ENCODE measurements at places on chromosomes 11 and 22. TPM values are rescaled to one million over a fixed set of nuclear protein-coding genes. Genes with fewer than 3 reads are reported as not detected.
A peak's percentile ranks its signal among the peaks of the same experiment; 100 is the strongest.

DNA sequence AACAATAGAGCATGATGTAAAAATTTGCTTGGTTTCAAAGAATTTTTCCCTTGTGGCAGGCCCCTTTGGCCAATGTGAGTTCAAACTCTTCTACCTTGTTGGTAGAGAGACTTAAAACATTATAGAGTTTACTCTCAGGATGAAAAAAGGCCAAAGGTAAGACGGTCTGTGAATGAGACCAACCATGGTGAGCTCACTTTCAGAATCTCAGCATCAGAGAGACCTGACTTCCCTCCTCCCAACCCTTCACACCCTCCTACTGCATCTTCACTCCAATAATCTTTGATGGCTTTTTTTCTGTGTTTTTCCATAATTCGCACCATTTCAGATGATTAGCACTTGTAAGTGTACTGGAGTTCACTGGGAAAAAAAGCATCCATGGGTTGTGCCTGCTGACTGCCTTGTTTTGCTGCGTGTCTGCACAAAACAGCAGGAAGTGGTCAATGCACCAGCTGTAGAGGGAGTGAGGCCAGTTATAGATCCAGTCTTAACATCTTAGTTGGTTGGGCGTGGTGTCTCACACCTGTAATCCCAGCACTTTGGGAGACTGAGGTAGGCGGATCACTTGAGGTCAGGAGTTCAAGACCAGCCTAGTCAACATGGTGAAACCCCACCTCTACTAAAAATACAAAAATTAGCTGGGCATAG is 64.1 kb downstream of the SLC1A2 start:
- no peak for DNase-seq

Gene MB
- not detected for total RNA-seq

DNA sequence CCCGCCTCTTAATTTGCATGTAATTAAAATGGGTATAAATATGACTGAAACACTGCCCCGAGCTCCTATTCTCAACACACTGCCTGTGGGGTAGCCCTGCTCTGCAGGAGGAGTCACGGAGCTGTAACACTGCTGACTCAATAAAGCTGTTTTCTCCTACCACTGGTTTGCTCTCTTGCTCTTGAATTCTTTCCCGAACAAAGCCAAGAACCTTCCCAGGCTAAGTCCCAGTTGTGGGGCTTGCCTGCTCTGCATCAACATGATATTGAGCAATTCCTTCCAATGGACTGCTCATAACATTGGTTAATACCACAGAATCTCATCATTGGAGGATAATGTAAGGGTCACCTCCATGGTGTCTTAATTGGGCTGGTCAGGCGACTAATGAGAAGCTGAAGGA is 114.4 kb downstream of the FBXO7 start:
- no peak for DNase-seq

Gene ZW10
- 19.8 TPM for total RNA-seq

DNA sequence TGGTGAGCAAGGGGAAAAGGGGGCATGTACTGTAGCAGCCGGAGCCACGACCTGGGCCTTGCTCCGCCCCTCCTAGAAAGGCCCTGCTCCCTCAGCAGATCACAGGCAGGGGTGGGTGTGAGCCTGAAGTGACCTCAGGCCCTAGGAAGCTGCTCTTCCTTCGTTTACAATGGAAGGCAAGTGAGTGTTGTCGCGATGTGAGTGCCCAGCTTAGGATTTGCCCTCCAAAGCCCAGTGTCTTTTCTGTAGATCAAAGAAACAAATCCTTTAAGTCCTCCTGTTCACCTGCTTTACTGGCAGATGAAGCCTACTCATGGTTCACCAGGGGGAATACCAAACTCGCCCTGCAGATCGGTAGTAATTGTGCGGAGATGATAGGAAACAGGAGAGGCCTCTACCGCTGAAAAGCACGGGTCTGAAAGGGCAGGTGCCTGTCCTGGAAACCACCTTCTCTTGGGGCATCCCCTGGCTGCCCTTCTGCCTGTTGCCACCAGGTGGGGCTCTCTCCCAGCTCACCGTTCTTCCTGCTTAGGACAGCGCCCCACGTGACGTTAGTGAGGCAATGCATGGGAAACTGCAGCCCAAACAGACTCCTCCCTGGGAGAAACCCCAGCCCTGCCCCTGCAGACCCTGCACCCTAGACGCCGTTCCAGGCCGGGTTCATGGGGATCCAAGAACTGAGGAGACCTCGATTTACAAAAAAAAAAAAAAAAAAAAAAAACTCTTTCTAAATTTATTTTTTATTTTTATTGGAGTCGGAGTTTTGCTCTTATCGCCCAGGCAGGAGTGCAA is 45.9 kb upstream of the RAB1B start:
- peak; percentile 89 for DNase-seq

DNA sequence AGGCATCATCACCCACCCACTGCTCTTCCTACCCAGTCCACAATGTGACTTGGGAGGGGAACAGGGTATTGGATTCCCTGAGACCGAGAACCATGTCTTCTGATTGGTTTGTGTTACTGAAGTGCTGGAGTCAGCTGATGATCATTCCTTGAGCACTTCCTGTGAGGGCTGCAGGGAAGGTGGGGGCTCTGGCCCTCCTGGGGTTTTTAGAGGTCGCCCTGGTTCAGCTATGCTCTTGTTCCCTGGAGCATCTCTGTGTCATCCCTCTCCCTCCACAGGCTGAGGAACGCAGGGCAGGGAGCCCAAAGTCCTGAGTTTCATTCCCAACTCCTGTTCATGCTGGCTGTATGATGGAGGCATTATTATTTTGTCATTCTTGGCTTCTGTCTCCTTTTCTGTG is 6.7 kb downstream of the ZC3H7B start:
- DNase-seq = peak; percentile 75

DNA sequence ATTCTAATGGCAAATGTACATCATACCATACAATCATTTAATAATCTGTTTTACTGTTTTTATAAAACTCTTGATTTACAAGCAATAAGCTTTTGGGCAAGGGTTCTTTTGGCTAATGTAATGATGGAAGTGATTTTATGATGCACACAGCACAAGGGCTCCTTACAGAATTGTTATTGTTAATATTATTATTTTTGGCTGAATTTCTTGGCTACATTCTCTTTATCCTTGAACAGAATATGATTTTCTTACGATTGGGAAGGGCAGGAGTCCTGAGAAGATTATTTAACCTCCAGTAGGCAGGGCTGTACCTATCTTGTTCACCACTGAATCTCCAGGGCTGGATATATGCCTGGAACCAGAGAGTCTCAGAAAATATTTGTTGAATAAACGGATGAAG is 70.4 kb upstream of the ARHGAP20 start:
- DNase-seq = no peak

DNA sequence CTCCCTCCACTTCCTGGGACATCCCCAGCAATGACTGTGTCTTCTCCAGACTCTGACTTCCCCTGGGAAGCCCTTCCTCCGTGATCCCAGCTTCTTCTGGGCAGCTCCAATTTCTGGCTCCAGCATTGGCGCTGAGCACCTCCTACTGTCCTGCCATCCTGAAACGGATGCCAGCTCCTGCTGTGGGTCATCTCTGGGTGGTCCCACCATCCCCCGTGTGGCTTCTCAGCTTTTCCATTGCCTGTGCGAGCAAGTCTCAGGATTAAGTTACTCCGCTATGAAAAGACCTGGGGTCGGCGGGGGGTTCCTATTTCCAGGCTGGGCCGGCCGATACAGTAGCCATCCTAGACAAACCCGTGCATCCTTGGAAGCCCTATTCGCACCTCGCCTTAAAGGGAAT is 55.4 kb upstream of the FADD start:
- no peak for DNase-seq

Gene SLC22A8
- not detected for total RNA-seq

Gene CHADL
- 0.56 TPM for total RNA-seq

DNA sequence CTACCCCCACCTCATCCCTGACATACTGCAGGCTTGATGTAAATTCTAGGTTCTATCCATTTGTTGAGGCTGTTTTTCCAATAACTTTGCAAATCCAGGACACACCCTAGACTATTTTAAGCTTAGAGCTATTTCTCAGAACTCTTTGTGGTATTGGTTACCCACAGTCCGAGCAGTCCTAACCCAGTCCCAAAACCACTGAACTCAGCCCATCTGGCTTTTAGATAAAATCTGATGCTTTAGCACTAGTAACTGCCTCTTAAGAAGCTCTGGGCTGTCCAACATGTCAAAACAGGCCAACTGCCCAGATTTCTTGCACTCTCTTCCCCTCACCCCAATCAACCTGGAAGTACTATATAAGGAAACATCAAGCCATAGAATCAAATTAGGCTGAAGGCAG is 344.4 kb upstream of the CADM1 start:
- DNase-seq = no peak

Gene LARGE2
- 0.16 TPM for total RNA-seq

Gene PNPLA5
- total RNA-seq = not detected

- DNase-seq = no peak
These were observed 62.9 kb upstream of the SC5D start for GRCh38 chr11:121229495-121230215.

DNA sequence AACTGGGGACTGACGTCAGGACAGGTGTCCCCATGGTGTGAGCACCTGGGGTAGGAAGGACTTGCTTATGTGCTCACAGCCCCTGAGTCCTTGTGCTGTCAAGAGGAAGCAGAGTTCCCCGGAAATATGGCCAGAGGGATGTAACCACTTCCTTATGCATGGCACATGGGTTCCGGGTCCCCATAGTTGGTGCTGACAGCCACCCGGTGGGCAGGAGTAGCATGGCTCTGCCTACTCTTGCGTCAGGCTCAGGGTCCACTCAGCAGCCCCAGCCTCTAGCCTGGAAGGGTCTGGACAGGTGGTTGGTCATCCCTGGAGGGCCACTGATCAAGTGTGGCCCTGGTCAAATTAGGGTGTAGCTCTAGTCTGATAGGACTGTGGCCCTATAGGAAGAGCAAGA is 42.8 kb upstream of the CCND1 start:
- no peak for DNase-seq

Gene TMEM86A
- total RNA-seq = 5.3 TPM

Gene CRKL
- total RNA-seq = 33.5 TPM

Gene TRIM49
- not detected for total RNA-seq

- DNase-seq = no peak
These were observed 32.5 kb upstream of the LMO1 start for GRCh38 chr11:8296038-8296649.

- DNase-seq = no peak
These were observed 7.1 kb downstream of the SFI1 start for GRCh38 chr22:31503211-31503964.

Measured in SK-MEL-5 (cell line).